Nasal cavity respiratory epithelium epithelial cell of viscerocranial mucosa (primary cell): ENCODE measurements at places on chromosomes 13 and 19. TPM values are rescaled to one million over a fixed set of nuclear protein-coding genes. Genes with fewer than 3 reads are reported as not detected.

C1QTNF9 gene
- total RNA-seq, result not detected in 2 replicates

IFNL2 gene
- not detected in 2 replicates for total RNA-seq

ZNF8 gene
- 3.1 and 8.0 TPM in 2 replicates for total RNA-seq

RASIP1 gene
- total RNA-seq, result 0.71 and 1.4 TPM in 2 replicates

MAMSTR gene
- total RNA-seq, result 0.34 and 0.57 TPM in 2 replicates

LILRB3 gene
- total RNA-seq, result not detected in 2 replicates

C5AR1 gene
- total RNA-seq, result under 0.01 and 1.5 TPM in 2 replicates

CDC42EP5 gene
- total RNA-seq, result 17.7 and 24.6 TPM in 2 replicates

ZNF526 gene
- 8.2 and 13.2 TPM in 2 replicates for total RNA-seq

FBXO17 gene
- 12.3 and 16.2 TPM in 2 replicates for total RNA-seq
